ENCODE measurements at places on chromosomes 3 and 15.

DNA sequence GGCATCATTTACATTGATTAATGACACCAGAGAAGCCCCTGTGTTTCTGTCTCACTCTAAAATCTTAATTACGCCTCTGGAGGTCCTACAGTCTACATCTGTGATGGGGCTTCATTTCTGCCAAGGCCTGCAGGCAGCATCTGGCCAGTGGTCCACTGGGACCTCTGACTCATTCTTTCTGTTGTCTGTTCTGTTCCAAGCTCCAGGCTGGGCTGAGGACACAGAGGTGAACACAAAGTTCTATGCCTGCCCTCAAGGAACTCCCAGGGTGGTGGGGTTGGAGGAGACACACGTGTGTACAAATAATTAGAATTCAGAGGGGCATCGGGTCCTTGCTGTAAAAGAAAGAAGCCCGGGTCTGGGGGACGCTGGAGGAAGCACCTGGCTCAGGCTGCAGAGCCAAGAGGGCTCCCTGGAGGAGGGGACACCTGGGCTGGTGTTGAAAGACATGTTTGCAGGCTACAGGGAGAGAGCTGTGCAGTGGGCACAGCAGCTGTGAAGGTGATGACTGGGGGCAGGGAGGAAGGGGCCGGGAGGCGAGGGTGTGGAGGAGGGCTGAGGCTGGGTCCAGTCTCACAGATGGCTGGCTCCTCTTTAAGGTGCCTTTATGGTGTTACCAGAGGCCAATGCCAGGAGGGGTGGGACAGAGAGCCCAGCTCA lies 103.3 kb upstream of the PRR23E start:
- DNase-seq = no peak

- no peak for DNase-seq
Measured at GRCh38 chr3:120286465-120286864, 1.4 kb upstream of the GPR156 start.

DNA sequence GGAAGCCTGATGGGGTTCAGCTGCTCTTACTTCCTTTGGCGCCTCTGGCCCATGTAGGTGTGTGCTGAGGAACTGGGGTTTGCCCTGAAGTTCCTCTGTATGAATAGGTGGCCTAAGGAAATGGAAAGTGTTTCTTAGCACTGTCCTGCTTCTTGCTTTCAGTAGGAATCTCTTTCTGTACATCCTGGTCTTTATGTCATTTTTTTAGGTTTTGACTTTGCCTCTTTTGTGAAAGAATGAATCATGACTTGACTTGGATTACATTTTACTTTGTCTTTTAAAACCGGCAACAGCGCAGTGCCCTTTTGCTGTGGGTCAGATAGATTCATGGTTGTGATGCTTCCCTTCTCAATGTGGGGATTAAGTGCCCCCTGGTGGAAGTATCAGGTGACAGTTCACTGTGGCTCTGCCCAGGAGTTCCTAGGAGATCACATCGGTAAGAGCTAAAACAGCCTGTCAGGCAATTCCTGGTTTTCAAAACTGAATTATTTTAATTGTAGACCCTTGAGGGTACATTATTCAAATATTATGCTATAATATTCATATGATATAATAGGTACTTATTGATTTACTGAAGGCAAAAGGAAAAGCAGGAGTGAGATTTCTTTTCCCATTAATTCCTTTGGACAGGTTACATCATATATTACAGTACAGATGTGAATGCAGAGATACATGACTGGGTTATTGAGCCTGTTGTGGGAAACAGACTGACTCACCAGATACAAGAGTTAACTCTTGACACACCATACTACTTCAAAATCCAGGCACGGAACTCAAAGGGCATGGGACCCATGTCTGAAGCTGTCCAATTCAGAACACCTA lies 95.4 kb downstream of the HCN4 start:
- no peak for DNase-seq

DNA sequence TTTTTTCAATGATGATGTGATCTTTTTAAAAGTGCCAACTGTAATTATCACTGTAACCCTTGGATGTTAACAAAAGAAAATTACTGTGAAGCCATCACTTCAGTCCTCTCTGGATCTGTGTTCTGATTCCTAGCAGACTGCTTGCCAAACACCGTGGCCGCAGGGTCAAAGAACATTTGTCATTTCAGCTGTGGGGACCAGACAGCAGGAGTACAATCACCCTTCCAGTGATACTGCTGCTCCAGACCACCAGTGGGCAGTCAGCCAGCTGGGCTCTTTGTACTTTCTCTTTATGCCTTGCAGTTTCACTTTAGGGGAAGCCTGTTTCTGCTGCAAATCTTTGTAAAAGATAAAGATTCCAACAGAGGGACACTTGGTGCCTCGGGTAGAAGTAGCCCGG lies 770.0 kb downstream of the GRM7 start:
- no peak for DNase-seq

DNA sequence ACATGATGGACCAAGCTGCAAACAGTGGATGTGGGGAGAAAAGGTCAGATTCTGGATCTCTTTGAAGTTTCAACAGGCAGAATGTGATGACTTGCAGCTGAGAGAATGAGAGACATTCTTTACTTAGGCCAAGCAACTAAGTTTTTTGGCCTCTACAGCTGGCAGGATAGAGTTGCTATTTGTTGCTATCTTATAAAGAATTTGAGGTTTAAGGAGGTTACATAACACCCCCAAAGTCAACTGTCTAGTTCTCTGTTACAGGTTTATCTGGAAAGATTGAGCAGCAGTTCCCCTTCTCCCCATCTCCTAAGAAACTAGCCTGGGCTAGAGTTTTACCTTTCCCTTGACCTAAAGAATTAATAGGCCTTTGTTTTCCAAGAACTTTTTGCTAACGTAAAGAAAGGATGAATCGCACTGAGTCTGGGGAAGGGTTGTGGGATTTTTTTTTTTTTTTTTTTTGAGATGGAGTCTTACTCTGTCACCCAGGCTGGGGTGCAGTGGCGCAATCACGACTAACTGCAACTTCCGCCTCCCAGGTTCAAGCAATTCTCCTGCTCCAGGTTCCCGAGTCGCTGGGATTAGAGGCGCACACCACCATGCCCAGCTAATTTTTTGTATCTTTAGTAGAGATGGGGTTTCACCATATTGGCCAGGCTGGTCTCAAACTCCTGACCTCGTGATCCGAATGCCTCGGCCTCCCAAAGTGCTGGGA lies 26.6 kb upstream of the SLMAP start:
- no peak for DNase-seq

- DNase-seq = no peak
Measured at GRCh38 chr3:72789786-72790185, 58.5 kb downstream of the SHQ1 start.

- DNase-seq = no peak
Measured at GRCh38 chr15:93929375-93930094, 301.8 kb upstream of the MCTP2 start.

- no peak for DNase-seq
Measured at GRCh38 chr3:150945226-150946032, 27.1 kb downstream of the CLRN1 start.

DNA sequence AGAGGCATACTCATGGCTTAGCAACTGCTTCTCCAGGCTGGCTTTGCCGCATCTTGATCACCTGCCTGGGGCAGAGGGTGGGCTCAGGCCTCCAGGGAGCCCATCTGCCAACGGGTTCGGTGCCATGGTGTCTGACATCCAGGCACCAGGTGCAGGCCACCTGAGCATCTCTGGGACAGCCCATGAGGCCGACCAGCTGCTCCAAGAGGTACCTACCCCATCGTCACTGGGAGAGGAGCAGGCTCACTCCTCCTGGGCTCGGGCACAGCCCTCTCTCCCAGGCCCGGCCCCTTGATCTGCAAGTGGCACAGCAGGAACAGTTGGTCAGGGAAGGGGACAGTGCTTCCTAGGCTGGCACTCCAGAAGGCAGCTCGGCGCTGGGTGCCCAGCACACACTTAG lies 21.9 kb downstream of the TPRA1 start:
- no peak for DNase-seq

GRCh38 chr3:89434621-89435380 lies 327.4 kb downstream of the EPHA3 start:
- no peak for DNase-seq

GRCh38 chr3:54758461-54758860 lies 169.4 kb downstream of the LRTM1 start:
- DNase-seq = no peak

- no peak for DNase-seq
Measured at GRCh38 chr15:70902107-70902506, 9.5 kb downstream of the LRRC49 start.

- DNase-seq = no peak
Measured at GRCh38 chr3:44280077-44280476, 38.4 kb downstream of the TOPAZ1 start.

DNA sequence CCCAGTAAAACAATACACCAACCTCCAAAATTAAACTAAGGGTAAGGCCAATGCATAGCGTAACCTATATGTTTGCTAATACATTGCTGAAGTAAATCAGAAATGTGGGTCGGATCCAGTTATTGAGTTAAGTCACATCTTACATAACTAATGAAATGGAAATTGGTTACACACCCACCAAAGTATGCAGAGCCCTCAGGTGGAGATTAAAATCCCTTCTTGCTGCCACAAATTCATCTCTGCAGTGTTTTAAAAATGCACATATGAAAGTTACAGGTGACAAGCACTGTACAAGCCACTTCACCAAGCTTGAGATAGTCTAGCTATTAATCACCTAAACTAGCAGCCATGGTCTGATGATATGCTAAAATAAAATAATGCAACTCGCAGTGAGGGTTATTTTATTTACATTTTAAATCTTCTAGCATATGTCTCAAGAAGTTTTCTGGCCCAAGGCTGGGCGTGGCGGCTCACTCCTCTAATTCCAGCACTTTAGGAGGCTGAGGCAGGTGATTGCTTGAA lies 130.6 kb downstream of the AQP9 start:
- no peak for DNase-seq

DNA sequence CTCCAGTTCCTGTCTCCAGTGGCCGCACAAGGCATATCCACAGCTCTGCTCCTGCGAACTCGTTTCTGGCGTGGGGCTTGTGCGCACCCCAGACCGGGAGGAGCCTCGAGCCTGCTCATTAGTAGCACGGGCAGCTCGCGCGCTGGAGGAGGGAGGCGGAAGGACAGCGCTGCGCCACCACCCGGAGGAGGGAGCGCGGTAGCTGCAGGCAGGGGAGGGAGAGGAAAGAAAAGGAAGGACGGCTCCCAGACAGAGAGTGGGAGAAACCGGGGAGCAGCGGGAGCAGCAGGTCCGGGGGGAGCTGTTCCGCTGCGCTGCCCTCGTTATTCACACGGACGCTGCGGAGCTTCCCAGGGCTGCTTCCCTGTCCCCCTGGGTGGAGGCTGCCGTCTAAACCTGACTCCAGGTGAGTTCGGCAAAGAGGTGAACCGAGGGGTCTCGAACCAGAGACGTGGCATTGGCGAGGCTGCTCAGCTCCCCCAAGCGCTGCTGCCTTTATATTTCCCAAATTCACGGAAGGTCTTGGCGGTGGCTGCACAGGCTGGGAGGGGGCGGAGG lies 121.3 kb upstream of the ZNF717 start:
- DNase-seq = no peak

GRCh38 chr3:160090653-160091052 lies 102.0 kb downstream of the IL12A start:
- no peak for DNase-seq

Measured in stimulated activated CD8-positive, alpha-beta memory T cell treated with anti-CD3 and anti-CD28 coated beads, Interleukin-4, amount 100 ng/mL, for 4 hours (primary cell).